AG09319 (cell line): ENCODE measurements at places on chromosomes 16 and 17.

DNA sequence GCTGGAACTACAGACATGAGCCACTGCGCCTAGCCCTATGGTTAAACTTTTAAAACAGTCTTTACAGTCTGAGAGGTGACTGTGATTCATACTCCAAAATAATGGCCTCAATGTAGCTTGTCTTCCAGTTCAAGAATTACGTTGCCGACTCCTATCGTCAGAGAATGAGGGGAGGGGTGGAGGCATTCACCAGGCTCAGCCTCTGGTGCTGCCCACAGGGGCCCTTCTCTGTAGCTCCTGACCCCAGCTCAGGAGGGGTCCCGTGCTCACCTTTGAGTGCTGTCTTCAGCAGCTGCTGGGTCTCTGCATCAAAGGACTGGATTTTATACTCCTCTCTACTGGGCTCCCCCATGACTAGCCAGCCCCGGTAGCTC is 1.2 kb downstream of the MIF4GD start:
- no peak for DNase-seq

GRCh38 chr17:47618410-47618809 is 31.3 kb upstream of the KPNB1 start:
- no peak for DNase-seq

DNA sequence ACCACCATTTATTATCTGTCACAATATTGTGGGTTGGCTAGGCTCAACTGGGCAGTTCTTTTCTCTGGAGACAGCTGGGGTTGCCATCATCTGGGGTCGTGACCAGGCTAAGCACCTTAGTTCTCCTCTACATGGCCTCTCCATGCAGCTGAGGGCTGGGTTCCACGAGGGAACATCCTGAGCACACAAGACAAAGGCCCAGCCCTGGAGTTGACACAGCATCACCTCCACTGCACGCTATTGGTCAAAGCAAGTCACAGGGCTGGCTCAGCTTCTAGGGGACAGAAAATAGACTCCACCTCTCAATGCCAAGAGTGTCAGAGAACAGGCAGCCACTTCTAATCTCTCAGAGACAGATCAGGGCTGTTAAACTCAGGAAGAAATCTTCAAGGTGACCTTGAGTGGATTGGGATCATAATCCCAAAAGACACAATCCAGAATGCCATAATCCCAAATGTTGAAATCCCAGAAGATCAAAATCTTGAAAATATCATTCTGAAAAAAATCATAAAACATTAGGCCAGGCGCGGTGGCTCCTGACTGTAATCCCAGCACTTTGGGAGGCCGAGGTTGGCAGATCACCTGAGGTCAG is 13.0 kb upstream of the USP10 start:
- DNase-seq: no peak

- DNase-seq: no peak
These were observed 11.3 kb downstream of the NFATC3 start for GRCh38 chr16:68096491-68096890.

GRCh38 chr17:62478424-62478879 is at the start of gene TLK2:
Gene TLK2, plus strand, starts transcription at chr17:62478825. Its CDS starts 2,301 bp downstream, at chr17:62481126.
- peak; percentile 57 for DNase-seq

- no peak for DNase-seq
These were observed 51.3 kb downstream of the SCNN1B start for GRCh38 chr16:23353440-23353839.
